ENCODE measurements at places on chromosomes 12 and 14.

GRCh38 chr14:50520947-50521815 lies 11.2 kb downstream of the MAP4K5 start:
- DNase-seq: peak; percentile 76

GRCh38 chr12:21296751-21297406 lies 37.8 kb downstream of the SLCO1A2 start:
- no peak for DNase-seq

GRCh38 chr14:76343386-76343785 lies 32.6 kb upstream of the ESRRB start:
- DNase-seq: no peak

DNA sequence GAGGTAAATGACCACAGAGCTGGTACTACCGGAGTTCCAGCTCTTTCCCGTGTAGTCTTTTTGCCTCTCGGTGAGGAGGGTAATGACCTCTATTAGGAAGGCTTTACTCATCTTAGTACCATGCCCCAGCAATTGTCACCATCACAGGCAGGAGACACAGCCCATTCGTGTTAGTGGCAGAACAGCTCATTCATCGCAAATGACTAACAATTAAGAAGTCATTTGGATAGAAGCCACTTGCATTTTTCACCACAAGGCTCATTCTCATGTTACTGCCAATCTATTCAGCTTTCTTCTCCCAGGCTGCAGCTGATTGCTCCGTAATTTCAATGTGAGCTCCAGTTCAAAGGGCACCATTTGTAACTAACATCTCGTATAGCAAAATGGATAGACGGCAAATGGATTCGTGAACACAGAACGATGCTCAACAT lies 718.8 kb upstream of the TMEM132C start:
- DNase-seq: no peak

- no peak for DNase-seq
These were observed 9.4 kb upstream of the GAS2L3 start for GRCh38 chr12:100564090-100564489.

GRCh38 chr12:123938679-123939480 lies 33.8 kb downstream of the CCDC92 start:
- DNase-seq: no peak

- DNase-seq: no peak
These were observed 3.4 kb upstream of the FBXO34 start for GRCh38 chr14:55267820-55268219.

GRCh38 chr12:71007020-71007419 lies 86.5 kb upstream of the PTPRR start:
- no peak for DNase-seq

DNA sequence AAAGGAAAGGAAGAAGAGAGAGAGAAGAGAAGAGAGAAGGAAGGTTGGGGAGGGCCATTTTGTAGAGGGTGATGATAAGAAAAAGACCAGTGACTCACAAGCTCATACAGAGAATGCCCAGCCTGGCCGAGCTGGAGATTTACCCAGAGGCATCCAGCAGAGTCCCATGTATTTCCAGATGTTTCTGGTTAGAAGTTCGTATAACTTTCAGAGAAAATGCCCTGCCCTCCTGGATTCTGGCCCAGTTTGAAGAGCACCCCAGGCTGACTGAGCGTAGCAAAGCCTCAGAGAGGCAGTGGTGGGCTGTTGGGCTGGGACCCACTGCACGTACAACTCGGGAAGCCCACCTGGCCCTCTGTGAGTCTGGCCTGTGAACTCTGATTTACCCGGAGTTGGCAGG lies 221.8 kb downstream of the SLC41A2 start:
- DNase-seq: no peak

GRCh38 chr12:20272801-20273200 lies 95.5 kb upstream of the PDE3A start:
- no peak for DNase-seq

- no peak for DNase-seq
These were observed 16.5 kb downstream of the ITPK1 start for GRCh38 chr14:93099196-93099595.

DNA sequence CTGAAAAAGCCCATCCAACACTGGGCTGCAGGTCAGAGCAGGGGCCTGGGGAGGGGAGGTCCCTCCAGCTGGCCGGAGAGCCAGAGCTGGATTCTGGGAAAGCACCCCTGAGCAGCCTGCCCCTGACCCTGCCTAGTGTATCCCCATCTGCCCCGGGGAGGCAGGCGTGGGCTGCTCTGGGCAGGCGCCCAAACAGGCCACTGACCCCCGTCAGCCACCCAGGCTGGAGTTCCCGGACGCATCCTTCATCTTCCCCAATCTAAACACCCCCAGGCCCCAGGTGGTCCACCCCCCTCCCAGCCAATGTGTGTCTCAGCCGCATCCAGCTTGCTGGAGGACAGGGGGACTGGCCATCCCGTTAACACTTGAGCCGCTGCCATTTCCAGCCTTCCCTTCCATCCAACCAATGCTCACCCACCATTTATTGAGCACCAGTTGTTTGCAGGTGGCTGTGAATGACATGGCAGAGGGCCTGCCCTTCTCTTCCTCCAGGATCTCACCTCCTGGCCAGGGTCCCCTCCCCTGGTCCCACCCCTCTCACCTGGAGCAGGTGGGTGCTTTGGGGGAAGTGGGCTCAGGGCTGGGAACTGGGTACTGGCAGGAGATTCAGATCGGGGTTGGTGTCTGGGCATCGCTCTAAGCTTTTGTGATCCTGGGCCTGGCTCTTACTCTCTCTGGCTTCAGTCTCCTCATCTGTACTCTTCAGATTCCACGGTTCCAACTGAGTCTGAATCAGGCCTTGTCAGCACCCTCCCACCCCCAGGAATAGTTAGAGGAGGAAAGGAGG lies 743 bp upstream of the DTX1 start:
- no peak for DNase-seq

DNA sequence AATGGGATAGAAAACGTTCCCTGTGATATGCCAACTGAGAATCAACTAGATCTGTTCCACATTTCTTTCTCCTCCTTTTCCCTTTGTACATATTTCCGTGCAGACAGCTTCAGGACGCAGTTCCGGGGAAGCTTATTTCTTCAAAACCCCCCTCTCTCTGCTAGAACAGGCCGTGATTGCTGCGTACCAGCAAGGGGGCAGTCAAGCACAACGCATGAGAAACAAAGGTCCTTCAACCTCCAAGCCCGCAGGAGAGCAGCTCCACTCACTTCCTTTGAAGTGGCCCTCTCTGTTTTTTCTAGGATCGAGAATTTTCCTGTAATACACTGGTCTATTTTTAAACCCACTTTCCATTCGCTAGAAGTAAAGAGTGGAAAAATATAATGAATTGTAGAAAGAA lies 80.8 kb downstream of the ZNF664 start:
- no peak for DNase-seq

DNA sequence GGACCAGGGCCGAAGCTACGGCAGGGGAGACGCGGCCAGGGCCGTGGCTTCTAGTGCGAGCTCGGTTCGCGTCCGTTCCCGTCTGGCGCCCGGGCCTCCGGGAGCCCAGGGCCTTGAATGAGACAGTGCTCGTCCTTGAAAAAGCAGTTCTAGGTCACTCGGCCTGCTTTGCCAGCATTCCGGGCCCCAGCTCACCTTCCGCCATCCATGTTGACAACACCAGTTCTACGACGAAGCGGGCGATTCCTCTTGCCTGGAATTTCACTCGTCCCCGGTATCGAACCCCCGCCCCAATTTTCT lies 4.5 kb downstream of the OR10AD1 start:
- DNase-seq: peak; percentile 32

DNA sequence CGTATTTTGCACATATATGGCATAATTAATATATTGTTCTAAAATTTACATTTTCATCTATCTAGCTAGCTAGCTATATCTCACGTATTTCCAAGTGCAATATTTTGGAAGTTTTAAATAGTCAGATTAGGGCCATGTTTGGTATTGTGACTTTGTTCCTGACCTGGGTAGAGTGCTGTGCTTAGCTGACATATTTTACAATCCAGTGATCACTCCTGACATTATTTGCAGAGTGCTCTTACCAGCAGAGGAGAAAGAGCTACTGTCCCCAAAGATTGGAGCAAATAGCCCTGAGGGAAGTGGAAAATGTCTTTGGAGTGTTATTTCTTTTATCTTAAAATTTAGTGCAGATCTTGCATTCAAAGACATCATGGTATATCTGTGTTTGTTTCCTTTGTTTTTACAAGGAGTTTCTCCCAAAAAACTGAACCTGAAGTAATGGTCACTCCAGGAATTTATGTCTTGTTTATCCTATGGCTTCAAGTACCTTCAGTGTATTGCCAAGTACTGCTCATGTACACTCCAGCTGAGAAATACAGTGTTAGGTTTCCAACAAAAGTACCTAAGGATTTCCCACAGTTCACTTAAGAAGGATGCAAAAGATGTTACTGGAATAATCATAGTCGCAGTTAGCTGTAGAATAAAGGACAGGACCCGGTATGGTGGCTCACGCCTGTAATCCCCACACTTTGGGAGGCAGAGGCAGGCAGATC lies 49.4 kb upstream of the PSMA6 start:
- no peak for DNase-seq

- no peak for DNase-seq
These were observed 92.0 kb downstream of the TTLL5 start for GRCh38 chr14:75752907-75753594.

- no peak for DNase-seq
These were observed 145.8 kb downstream of the SLC8A3 start for GRCh38 chr14:70043001-70043400.

GRCh38 chr12:98780261-98780660 lies 135.2 kb downstream of the APAF1 start:
- DNase-seq: no peak

GRCh38 chr12:89333564-89334252 lies 18.6 kb downstream of the DUSP6 start:
- peak; percentile 17 for DNase-seq

GRCh38 chr14:68466491-68466977 lies 326.3 kb downstream of the ZFP36L1 start:
- DNase-seq: no peak

- peak; percentile 54 for DNase-seq
These were observed 24.1 kb downstream of the DDX47 start for GRCh38 chr12:12837025-12837812.

- no peak for DNase-seq
These were observed 64.0 kb upstream of the LTA4H start for GRCh38 chr12:96099421-96099820.

GRCh38 chr12:57127101-57127725 lies 1.1 kb upstream of the LRP1 start:
- peak; percentile 65 for DNase-seq

GRCh38 chr12:4701395-4702190 lies 18.6 kb upstream of the GALNT8 start:
- DNase-seq: no peak

DNA sequence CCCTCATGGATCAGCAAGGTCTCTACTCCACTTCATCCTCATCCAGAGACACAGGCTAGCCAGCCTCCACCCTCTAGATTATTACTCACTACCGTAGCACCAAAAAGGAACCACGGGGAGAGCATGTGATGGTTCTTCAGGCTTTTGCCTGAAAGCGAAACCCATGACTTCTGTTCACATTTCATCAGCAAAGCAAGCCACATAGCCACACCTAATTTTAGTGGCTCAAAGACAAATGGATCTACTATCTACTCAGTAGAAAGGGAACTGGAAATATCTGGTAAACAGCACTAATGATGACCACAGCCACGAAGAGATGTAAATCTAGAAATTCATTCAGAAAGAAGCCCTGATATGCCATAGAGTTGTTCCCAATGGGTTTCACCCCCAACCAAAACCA lies 51.4 kb downstream of the VCPKMT start:
- DNase-seq: peak; percentile 62

DNA sequence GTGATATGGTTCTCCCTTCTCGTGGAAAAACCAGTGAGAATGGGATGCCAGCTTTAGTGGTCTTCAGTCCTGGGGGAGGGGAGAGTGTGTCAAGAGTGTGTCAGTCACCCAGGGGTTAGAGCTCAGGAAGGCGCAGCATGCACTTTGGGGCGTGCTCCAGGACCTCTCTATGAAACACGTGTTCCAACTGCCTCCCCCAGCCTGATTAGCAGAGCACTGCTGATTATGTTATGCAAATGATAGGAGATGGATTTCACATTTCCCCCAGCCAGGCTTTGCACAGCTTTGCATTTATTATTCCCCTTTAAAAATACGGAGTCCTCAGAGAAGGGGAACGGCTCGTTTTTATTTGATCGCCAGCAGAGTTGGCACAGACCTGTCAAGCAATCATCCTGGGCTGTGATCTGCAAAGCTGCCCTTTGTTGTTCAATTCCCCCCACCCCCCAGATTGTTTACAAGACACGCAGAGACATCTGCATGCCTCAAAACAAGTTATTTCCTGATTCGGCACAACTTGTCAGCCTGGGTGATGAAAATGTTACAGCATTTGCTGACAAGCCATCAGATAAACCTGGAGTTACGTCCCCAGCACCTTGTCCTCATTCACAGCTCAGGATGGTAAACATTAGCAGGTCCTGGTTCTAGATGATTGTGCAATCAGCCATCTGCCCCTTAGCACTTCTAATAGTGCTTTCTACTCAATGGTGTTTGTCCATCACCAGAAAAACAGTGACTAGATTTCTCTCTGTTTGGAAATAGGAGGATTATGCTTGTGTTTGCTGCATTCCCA lies 196.5 kb downstream of the NOVA1 start:
- no peak for DNase-seq

- DNase-seq: no peak
These were observed 196.0 kb downstream of the PIK3C2G start for GRCh38 chr12:18457362-18457761.

- DNase-seq: peak; percentile 5
These were observed 15.8 kb downstream of the NOC4L start for GRCh38 chr12:132160016-132160415.

DNA sequence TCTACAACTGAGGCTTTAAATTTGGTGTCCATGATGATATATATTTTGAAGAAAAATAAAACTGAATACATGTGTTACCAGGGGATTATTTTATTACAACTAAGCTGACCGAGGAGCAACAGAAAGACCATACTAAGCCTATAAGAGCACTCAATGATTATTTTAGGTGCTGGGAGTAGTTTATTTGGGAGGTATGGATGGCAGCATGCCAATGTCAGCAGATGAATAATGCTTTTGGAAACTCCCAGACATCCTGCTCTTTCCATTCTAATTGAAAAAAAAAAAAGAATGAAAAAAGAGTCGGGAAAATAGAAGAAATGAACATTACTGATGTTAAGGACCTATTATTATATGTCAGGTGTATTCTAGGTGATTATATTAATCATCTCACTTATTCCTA lies 441.2 kb downstream of the BTG1 start:
- DNase-seq: no peak

- DNase-seq: no peak
These were observed 128.3 kb downstream of the GPHN start for GRCh38 chr14:66636240-66636639.

- no peak for DNase-seq
These were observed 28.6 kb upstream of the SLC6A13 start for GRCh38 chr12:291153-291723.

Measured in activated naive CD4-positive, alpha-beta T cell treated with anti-CD3 and anti-CD28 coated beads, Interleukin-2, amount 50 U/mL, for 16 hours (primary cell).